Kidney (tissue), 22 donors: ENCODE measurements at places on chromosomes 6 and 20. TPM values are rescaled to one million over a fixed set of nuclear protein-coding genes. Genes with fewer than 3 reads are reported as not detected.

ISM1 gene
- 2.6 TPM for total RNA-seq

PDE7B gene
- 15.4 TPM for total RNA-seq

COL12A1 gene
- total RNA-seq, result 28.3 TPM

MTCH1 gene
- total RNA-seq, result 194 TPM

NUS1 gene
- total RNA-seq, result 35.8 TPM

LY6G5C gene
- total RNA-seq, result 2.5 TPM

SLC16A10 gene
- total RNA-seq, result 3.7 TPM

IL20RA gene
- total RNA-seq, result 0.16 TPM

RBPJL gene
- total RNA-seq, result not detected

PGK2 gene
- total RNA-seq, result not detected

MUC22 gene
- total RNA-seq, result not detected

CALHM4 gene
- not detected for total RNA-seq

DNA sequence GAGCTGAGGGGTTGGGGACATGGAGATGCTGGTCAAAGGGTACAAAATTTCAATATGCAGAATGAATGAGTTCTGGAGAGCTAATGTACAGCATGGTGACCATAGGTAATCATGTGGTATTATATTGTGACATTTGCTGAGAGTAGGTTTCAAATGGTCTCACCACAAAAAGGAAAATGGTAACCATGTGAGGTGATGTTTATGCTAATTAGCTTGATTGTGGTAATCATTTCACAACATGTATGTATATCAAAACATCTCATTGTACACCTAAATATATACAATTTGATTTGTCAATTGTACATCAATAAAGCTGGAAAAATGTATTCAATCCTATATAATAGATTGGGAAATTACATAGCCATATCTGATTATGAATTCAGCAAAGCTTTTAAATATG lies 29.5 kb upstream of the TMEM14A start:
- DNase-seq, result no peak

- no peak for DNase-seq
Measured at GRCh38 chr6:123022975-123023374, 26.9 kb downstream of the CLVS2 start.

DNA sequence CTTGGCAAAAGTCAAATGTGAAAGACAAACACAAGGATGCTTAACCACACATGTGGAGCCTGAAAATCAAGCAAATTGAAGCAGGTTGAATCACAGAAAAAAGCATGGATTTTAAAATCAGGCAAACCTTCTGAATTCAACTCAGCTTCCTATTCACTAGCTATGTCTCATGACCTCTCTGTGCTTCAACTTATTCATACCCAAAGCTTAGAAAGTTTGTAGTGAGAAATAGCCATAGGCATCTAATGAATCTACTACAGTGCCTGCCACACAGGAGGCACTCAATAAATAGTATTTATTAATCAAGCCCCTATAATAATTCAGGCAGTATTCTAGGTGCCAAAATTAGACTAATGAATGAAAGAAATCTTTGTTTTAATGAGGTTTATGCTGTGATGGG lies 112.2 kb upstream of the TNFAIP3 start:
- no peak for DNase-seq

GRCh38 chr6:35687658-35688604 lies 784 bp downstream of the FKBP5 start:
- DNase-seq, result peak; percentile 75

- DNase-seq, result peak; percentile 28
Measured at GRCh38 chr6:30100585-30101443, 12.1 kb downstream of the TRIM31 start.

DNA sequence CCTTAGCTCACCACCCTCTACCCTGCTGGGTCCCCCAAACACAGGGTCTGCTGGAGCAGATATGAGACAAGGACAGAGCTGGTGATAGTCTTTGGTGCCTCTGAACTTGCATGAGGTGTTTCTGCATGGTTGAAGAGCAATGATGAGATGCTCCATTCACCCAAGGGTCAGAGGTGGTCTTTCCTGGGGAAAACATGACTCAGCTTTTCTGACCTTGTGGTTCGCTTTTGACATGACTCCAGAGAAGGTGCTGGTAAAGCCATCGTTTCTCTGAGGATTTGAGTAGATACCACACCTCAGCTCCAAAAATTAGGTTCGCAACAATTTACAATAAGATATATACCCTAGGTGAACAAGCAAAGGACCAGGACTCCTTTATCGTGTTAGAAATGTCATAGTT lies 304.8 kb downstream of the DHX35 start:
- DNase-seq, result no peak

DNA sequence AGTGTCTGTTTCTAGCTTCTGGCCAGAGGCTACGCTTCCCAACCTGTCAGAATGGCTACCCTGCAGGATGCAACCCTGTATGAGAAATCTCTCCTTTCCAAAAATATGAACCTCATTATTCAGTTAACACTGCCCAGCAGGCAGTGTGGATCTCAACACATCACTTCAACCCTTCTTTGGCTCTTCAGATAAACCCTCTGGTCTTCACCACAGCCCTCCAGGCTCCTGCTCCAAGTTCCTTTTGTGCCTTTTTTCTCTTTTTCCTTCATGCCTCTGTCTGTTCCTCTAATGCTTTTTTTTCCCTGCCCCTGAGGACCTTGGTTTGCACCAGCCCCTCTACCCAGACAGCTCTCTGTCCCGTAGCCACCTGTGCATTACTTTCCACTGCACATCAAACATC lies 207.4 kb downstream of the MYLK4 start:
- DNase-seq, result no peak

DNA sequence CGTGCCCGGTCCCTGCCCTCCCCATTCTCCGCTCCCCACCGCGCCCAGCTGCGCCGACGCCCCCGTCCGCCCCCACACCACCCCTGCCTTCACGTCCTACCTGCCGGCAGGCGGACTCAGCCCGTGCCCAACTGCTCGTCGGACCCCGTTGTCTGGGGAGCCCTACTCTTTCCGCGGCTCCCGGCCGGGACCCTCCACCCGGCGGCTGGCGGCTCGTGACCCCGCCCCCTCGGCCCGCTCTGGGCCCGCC lies at the start of gene SERAC1:
Gene SERAC1, minus strand, starts transcription at position 223 of the 250 bp plus-strand sequence. CDS start 9,899 bp downstream, outside the sequence.
- DNase-seq, result no peak

DNA sequence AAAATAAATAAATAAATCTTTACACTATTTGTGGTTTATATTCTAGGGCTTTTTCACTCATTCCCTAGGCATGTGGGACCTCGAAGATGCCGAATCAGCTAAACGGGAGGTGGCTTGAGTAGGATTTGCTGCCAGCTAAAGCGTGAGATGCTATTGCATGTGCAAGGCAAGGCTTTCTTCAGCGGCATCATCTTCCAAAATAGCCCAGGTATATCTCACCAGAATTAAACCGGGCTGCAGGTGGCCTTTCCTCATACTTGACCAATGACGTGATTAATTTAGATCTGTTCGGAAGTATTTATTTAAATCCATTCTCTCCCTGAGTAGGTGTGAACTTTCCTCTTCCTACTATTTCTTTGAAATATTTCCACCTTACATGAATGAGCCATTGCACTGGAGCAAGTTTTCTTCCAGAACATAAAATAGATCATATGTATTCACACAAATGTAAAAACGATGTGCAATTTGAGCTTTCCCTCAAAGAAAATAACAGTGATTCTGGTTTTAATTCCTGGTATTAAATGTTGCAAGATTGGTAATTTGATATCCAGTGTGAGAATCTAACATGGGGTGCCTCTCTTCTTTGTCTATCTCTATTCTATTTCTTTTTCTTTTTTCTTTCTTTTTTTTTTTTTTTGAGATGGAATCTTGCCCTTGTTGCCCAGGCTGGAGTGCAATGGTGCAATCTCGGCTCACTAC lies 24.3 kb upstream of the ZNF217 start:
- no peak for DNase-seq

DNA sequence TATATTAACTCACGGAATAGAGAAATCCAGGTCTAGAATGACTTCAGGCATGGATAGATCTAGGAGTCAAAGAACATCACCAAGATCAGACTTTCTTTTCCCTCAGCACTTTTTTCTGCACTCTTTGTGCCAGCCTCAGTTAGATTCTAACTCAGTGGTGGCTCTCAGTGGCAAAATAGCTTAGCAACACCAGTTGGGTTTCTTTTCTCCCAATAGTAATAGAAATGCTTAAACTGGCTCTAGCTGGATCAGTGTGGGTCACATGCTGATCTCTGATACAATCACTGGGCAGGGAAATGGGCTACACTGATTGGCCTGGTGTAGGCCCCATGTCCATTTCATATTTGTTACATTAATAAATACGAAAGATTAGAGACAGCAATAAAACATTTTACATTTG lies 44.2 kb upstream of the ARFGEF2 start:
- no peak for DNase-seq

- no peak for DNase-seq
Measured at GRCh38 chr6:78589436-78589835, 277.9 kb upstream of the IRAK1BP1 start.

DNA sequence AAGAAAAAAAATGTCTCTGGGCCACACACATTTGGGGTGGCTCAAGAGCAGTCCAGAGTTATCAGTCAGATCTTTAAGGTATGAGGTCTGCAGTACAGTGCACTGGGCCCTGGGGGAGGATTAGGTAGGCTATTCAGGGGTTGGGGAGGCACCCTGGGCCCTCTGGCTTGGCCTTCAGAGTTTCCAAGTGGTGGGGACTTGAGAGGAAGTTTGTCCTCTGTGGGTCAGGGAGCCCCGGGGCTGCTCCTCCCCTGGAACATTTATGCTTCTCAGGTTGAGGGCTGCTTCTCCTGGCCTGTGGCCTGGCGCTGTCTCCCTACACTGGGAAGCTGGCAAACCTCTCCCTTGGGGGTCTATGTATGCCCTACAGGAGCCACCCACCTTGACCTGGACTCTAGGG lies 46.0 kb downstream of the PTK7 start:
- no peak for DNase-seq

- DNase-seq, result no peak
Measured at GRCh38 chr6:101296169-101296960, 97.1 kb upstream of the GRIK2 start.

DNA sequence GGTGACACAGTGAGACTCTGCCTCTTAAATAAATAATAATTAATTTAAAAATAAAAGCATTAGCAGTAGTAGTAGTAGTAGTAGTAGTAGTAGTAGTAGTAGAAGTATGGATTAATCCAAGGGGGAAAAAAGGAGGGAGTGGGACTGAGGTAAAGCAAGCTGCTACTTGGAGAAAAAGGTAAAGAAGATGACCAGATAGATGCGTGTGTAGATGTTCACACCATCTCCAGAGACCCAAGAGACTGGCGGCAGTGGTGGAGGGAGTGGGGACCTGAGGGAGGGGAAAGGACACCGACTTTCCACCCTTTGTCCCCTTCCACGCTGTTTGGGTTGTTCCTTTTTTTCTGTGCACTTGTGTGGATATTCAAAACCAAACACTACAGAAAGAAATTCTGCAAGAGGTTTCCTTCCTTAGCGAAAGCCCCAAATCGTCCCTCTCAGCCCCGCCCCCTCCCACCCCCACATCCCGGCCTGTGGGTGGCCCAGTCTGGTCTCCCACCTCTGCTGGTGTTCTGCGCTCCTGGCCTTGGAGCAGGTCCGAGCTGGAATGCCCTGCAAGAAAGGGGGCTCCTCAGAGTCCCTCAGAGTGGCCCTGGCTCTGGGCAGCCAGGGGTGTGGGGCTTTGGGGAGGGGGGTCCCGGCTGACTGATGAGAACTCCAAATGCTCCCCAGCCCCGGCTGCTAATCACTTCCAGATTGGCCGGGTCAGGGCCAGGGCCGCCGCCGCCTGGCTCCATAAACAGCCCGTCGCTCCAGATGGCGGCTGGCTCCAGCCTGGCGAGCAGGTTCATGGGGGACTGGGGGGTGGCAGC lies 60.2 kb downstream of the UBE2V1 start:
- DNase-seq, result no peak

DNA sequence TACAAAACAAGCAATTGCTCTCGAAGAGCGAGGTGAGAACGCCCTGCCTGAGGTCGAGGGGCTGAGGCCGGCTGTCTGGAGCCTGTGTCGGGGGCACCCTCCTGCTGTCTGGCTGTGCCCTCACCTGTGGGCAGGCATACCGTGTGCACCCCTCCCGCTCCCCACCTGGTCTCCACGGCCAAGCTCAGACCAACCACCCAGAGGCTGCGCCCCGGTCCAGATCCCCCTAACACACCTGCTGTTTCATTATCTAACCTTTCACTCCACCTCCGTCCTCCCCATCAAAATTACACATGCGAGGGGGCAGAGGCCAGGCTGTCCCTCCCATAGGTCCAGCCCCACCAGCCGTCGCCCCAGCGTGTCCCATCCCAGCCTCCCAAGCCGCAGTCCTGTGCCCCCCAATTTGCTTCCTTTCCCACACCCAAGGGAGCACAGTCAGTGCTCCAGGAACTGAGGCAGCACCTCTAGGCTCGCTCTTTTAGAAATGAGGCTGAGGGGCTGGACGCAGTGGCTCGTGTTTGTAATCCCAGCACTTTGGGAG lies 35.2 kb downstream of the NTSR1 start:
- DNase-seq, result peak; percentile 56

- DNase-seq, result no peak
Measured at GRCh38 chr6:151629791-151630190, 136.0 kb downstream of the CCDC170 start.

DNA sequence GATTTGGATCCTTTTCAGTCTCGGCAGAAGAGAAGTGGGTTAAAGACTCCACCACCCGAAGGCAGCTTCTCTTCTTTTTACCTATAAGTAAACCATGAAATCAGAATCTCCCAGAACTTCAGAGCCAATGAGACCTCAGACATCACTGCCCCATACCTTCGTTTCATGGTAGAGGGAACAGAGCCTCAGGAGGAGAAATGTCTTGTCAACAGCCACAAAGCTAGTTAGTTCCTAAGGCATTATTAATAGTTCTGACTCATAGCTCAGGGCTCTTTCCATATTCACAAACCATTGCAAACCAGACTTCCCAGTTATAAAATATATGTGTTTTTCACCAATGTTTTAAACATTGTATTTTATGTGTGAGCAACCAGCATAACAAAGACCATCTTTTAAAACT lies 118.7 kb upstream of the RIPOR2 start:
- DNase-seq, result no peak

- no peak for DNase-seq
Measured at GRCh38 chr6:147855803-147856482, 347.5 kb downstream of the SAMD5 start.

- DNase-seq, result peak; percentile 18
Measured at GRCh38 chr6:87755708-87756671, 54.0 kb upstream of the AKIRIN2 start.

GRCh38 chr6:93366506-93366905 lies 52.9 kb downstream of the EPHA7 start:
- DNase-seq, result no peak

DNA sequence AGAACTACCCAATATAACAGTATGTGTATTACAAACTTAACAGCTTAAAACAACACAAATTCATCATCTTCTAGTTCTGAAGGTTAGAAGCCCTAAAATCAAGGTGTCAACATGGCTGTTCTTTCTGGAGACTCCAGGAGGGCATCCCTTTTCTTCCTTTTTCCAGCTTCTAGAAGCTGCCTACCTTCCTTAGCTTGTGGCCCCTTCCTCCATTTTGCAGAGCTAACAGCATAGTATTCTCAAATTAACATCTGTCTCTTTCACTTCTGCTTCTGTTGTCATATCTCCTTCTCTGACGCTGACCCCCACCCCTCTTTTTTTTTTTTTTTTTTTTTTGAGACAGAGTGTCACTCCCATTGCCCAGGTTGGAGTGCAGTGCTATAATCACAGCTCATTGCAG lies 52.8 kb upstream of the AKIRIN2 start:
- DNase-seq, result no peak

GRCh38 chr6:99146711-99147110 lies 199.0 kb upstream of the FBXL4 start:
- no peak for DNase-seq
